Upper lobe of left lung (tissue), 6 donors: ENCODE measurements at places on chromosomes 3 and 15. TPM values are rescaled to one million over a fixed set of nuclear protein-coding genes. Genes with fewer than 3 reads are reported as not detected.

DNA sequence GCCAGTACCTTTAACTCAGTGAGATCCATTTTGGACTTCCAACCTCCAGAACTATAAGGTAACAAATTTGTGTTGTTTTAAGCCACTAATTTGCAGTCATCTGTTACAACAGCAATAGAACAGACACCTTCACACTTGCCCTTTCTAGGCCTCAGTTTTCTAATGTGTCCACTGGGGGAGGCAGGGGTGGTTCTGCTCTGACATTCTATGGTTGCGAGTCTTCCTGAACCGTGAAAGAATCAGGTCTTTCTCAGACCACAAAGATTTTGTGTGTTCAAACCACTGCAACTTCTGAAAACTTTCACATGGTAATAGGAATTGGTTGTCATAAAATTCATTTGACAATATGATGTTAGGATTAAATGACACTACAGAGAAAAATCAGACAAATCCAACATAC, 26.8 kb upstream of the CSTA start:
- H3K27me3 ChIP-seq, result no peaks in the 10 kb centered on the region
- no peaks in the 10 kb centered on the region for H3K4me1 ChIP-seq
- no peaks in the 10 kb centered on the region for H3K36me3 ChIP-seq
- H3K27ac ChIP-seq, result no peak overlapping the region

- DNase-seq, result no peak
- H3K4me1 ChIP-seq, result peaks cover 14% of the 10 kb centered on the region
These were observed 26.2 kb downstream of the HMCES start for GRCh38 chr3:129304962-129305222.

DNA sequence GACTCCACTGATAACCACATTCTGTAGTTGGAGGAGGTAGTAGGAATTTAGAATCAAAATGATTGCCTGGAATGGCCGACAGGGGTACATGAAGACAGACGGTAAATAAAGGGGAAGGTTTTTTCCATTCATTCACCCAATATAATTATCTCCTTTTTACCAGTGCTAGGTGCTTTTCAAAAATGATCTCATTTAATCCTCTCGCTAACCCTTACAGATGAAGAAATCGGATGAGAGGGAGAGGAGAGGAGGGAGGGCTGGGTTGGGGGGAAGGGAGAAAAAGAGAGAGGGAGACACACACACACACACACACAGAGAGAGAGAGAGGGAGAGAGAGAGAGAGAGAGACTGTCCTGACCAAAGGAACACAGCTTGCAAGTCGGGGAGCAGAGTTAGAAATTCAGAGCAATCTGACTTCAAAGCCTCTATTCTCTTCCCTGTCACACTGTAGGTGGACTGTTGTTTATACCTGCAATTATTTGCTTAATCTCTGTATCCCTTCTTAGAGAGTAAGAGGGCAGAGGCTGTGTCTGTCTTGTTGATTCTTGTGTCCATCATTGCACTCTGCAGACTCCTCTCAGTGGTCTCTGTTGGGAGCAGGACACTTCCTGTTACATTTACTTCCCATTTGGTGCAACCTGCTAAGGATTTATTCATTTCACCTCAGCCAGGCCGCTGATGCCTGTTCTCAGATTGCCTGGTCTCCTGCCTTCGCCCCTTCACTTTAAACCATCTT, 18.7 kb upstream of the PAQR9 start:
- H3K4me3 ChIP-seq, result no peak overlapping the region
- H3K27me3 ChIP-seq, result no peaks in the 10 kb centered on the region
- H3K27ac ChIP-seq, result no peak overlapping the region
- H3K4me1 ChIP-seq, result no peaks in the 10 kb centered on the region
- DNase-seq, result no peak
- H3K36me3 ChIP-seq, result no peaks in the 10 kb centered on the region

- H3K4me1 ChIP-seq, result peaks cover 8% of the 10 kb centered on the region
- DNase-seq, result no peak
- no peaks in the 10 kb centered on the region for H3K27me3 ChIP-seq
- no peak overlapping the region for H3K4me3 ChIP-seq
- no peaks in the 10 kb centered on the region for H3K36me3 ChIP-seq
These were observed 92.3 kb upstream of the MRPS22 start for GRCh38 chr3:139251529-139251928.

- H3K36me3 ChIP-seq, result peaks cover 86% of the 10 kb centered on the region
- no peak for DNase-seq
These were observed 30.0 kb downstream of the U2SURP start for GRCh38 chr3:143031327-143031726.

DNA sequence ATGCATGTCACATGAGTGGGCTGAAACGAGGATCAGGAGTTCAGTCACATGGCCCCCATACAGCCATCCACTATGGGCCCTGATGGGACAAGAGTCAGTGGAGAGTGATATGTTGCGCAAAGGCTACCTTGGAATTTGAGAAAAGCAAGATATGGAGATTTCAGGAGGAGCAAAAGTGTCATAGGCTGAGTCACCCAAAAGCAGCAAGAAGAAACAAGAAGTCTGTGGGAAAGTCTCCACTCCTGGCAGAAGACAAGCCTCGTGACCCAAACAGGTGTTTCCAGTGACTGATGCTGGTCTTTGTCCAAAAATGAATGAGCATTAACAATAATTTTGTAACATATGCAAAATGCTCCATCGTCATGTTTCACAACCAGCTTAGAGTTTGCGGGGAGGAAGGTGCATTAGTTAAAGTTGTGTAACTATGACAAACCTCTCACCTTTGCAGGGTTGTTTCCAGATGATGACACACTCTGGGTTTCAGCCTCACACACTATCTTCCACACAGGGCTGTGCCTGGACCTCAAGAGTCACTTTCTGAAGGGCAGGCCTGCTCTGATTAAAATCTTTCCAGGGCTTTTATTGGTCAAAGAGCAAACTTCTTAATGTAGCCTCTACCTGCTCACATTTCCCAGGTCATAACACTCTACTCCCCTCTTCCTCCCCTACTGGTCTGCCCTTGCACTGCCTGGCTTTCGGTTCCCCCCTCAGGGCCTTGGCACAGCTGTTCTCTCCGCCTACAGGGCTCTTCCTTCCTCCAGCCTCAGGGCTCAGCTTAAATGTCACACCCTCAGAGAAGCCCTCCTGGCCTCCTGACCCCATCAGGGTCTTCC, 3.9 kb upstream of the DNASE1L3 start:
- no peaks in the 10 kb centered on the region for H3K27me3 ChIP-seq
- no peak overlapping the region for H3K4me3 ChIP-seq
- DNase-seq, result no peak
- peaks cover 22% of the 10 kb centered on the region for H3K4me1 ChIP-seq
- no peaks in the 10 kb centered on the region for H3K36me3 ChIP-seq

GRCh38 chr3:99767291-99767690, 50.4 kb upstream of the CMSS1 start:
- DNase-seq, result no peak
- H3K36me3 ChIP-seq, result no peaks in the 10 kb centered on the region
- no peaks in the 10 kb centered on the region for H3K4me1 ChIP-seq
- H3K27ac ChIP-seq, result no peak overlapping the region
- no peaks in the 10 kb centered on the region for H3K27me3 ChIP-seq

DNA sequence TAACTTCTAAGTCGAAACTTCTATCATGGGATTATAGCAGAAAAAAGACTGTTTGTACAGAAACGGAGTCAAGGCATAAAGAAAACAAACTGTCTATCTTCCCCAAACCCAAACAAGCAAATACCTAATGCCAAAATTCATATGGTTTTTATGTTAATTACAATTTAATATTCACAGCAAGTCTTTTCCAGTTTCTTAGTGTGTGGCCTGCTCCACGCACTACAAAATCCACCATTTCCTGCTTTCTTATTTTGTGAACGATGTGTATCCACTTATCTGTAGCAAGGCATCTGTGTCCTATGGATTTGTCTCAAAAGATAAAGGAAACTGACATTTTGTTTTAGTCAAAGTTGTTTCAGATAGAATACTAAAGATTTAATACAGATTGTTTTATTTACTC, 588.0 kb upstream of the CCDC54 start:
- H3K27me3 ChIP-seq, result no peaks in the 10 kb centered on the region
- no peak for DNase-seq
- H3K36me3 ChIP-seq, result no peaks in the 10 kb centered on the region
- H3K27ac ChIP-seq, result no peak overlapping the region

- H3K4me3 ChIP-seq, result no peak overlapping the region
- no peak overlapping the region for H3K27ac ChIP-seq
- DNase-seq, result no peak
These were observed 2.4 kb downstream of the MB21D2 start for GRCh38 chr3:192915304-192915703.

GRCh38 chr3:46943237-46944187, 33.0 kb downstream of the CCDC12 start:
- no peak overlapping the region for H3K4me3 ChIP-seq
- peaks cover 70% of the 10 kb centered on the region for H3K4me1 ChIP-seq
- H3K27me3 ChIP-seq, result no peaks in the 10 kb centered on the region

DNA sequence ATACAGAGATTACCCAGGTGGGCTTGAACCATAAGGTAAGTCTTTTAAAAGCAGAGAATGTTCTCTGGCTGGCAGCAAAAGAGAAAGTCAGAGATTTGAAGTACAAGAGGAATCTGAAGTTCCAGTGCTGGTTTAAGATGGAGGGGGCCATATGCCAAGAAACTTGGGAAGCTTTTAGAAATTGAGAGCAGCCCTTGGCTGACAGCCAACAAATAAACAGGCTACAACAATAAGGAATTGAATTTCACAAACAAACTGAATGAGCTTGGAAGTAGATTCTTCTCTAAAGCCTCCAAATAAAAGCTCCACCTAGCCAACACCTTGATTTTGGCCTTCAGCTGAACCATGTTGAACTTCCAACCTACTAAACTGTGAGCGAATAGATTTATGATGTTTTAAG, 85.7 kb downstream of the TRIM42 start:
- no peak overlapping the region for H3K4me3 ChIP-seq
- no peaks in the 10 kb centered on the region for H3K4me1 ChIP-seq
- H3K27ac ChIP-seq, result no peak overlapping the region
- DNase-seq, result no peak
- H3K36me3 ChIP-seq, result no peaks in the 10 kb centered on the region

- H3K27ac ChIP-seq, result no peak overlapping the region
- no peaks in the 10 kb centered on the region for H3K27me3 ChIP-seq
- no peak overlapping the region for H3K4me3 ChIP-seq
- peaks cover 5% of the 10 kb centered on the region for H3K4me1 ChIP-seq
- DNase-seq, result no peak
These were observed 3.6 kb downstream of the EHHADH start for GRCh38 chr3:185250247-185250646.

DNA sequence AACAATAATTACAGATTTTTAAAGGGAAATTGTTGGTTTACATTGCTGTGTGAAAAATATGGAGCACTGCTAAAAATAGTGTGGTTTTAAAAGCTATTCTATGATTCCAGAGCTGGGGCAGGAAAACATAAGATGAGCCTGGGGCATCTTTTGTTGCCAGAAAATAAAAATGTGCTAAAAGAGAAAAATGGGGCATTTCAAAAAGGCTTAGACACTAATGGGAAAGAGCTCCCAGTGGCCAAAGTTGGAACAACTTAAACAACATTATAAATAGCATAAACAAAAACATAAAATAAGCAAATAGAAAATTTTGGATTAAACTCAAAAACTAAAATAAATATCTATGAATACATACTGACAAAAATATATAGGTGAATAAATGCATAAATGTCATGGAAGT, 478.9 kb downstream of the NLGN1 start:
- no peaks in the 10 kb centered on the region for H3K27me3 ChIP-seq
- H3K27ac ChIP-seq, result no peak overlapping the region
- H3K36me3 ChIP-seq, result no peaks in the 10 kb centered on the region
- H3K4me1 ChIP-seq, result no peaks in the 10 kb centered on the region
- H3K4me3 ChIP-seq, result no peak overlapping the region
- no peak for DNase-seq

DNA sequence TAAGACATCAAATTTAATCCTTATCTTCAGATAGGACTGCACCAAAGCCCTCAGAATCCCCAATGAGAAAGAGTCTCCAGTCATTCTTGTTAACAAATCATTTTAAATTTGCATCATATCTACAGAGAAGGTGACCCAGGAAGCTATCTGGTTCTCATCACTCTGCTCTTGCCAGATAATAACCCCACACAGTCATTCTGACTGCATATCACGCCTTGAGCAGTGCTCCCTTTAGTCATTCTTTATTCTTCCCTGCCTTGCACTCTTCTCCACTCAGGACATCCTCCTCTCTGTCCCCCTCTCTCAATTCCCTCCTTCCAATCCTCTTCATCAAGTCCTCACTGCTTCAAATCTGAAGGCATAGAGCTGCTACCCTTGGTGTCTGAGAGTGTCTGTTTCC, 83.7 kb upstream of the COL6A6 start:
- no peaks in the 10 kb centered on the region for H3K36me3 ChIP-seq
- DNase-seq, result no peak
- H3K4me1 ChIP-seq, result no peaks in the 10 kb centered on the region
- H3K27me3 ChIP-seq, result no peaks in the 10 kb centered on the region
- no peak overlapping the region for H3K27ac ChIP-seq

- peak; percentile 68 for DNase-seq
- H3K4me3 ChIP-seq, result no peak overlapping the region
- peaks cover 9% of the 10 kb centered on the region for H3K4me1 ChIP-seq
- no peaks in the 10 kb centered on the region for H3K27me3 ChIP-seq
- peak overlapping the region; percentile 31 for H3K27ac ChIP-seq
- H3K36me3 ChIP-seq, result no peaks in the 10 kb centered on the region
These were observed 91.4 kb downstream of the NFKBIZ start for GRCh38 chr3:101940521-101941317.

- H3K4me1 ChIP-seq, result no peaks in the 10 kb centered on the region
- no peak for DNase-seq
- no peaks in the 10 kb centered on the region for H3K27me3 ChIP-seq
- no peaks in the 10 kb centered on the region for H3K36me3 ChIP-seq
- H3K4me3 ChIP-seq, result no peak overlapping the region
These were observed 139.1 kb upstream of the RAD18 start for GRCh38 chr3:9102240-9102981.

- DNase-seq, result peak; percentile 63
- H3K4me1 ChIP-seq, result no peaks in the 10 kb centered on the region
- no peaks in the 10 kb centered on the region for H3K27me3 ChIP-seq
These were observed 8.6 kb downstream of the AQP9 start for GRCh38 chr15:58146749-58147148.

- DNase-seq, result no peak
- H3K4me3 ChIP-seq, result no peak overlapping the region
- no peaks in the 10 kb centered on the region for H3K27me3 ChIP-seq
- no peak overlapping the region for H3K27ac ChIP-seq
- H3K36me3 ChIP-seq, result no peaks in the 10 kb centered on the region
These were observed 23.7 kb downstream of the MUC20 start for GRCh38 chr3:195744437-195744836.

MESP2 gene
- not detected for total RNA-seq

LIPC gene
- 0.67 TPM for total RNA-seq

PCLAF gene
- 2.2 TPM for total RNA-seq

GOLGA6L7 gene
- total RNA-seq, result not detected

CGNL1 gene
- total RNA-seq, result 81.8 TPM

CDC25A gene
- total RNA-seq, result 1.5 TPM

CKMT1A gene
- total RNA-seq, result 3.0 TPM

IGSF10 gene
- total RNA-seq, result 25.1 TPM
